ENCODE measurements at places on chromosomes 6 and 20. TPM values are rescaled to one million over a fixed set of nuclear protein-coding genes. Genes with fewer than 3 reads are reported as not detected.

Gene TRIM27
- total RNA-seq, result 38.4 TPM

Gene LY6G6F
- total RNA-seq, result not detected

Gene OR2H2
- not detected for total RNA-seq

Gene EYA2
- total RNA-seq, result 0.47 TPM

Gene NRM
- 4.4 TPM for total RNA-seq

Gene SLC24A3
- 2.7 TPM for total RNA-seq

Gene HCRTR2
- total RNA-seq, result not detected

Gene MOG
- not detected for total RNA-seq

Gene MCUR1
- total RNA-seq, result 10.6 TPM

Gene TCF15
- total RNA-seq, result 3.0 TPM

Gene NDRG3
- total RNA-seq, result 29.7 TPM

Gene AIF1
- 32.5 TPM for total RNA-seq

Gene KLHDC3
- 120 TPM for total RNA-seq

Gene HLA-G
- total RNA-seq, result not detected

Gene PERP
- total RNA-seq, result 88.3 TPM

Gene HCK
- 12.8 TPM for total RNA-seq

Gene SLC35D3
- 0.12 TPM for total RNA-seq

Gene COL12A1
- total RNA-seq, result 560 TPM

Gene TTK
- 0.27 TPM for total RNA-seq

Gene PRSS16
- total RNA-seq, result not detected

Gene RNF144B
- total RNA-seq, result 13.7 TPM

Gene TAF4
- 19.9 TPM for total RNA-seq

Gene CCN5
- 113 TPM for total RNA-seq

Gene MAP3K5
- 31.7 TPM for total RNA-seq

Gene ULBP3
- not detected for total RNA-seq

Gene OR10C1
- total RNA-seq, result not detected

Gene CD40
- 13.7 TPM for total RNA-seq

Gene HLA-DQB2
- total RNA-seq, result not detected

Gene SRPK1
- total RNA-seq, result 32.2 TPM

Gene BNIP5
- total RNA-seq, result not detected

Gene BFSP1
- 5.9 TPM for total RNA-seq

Gene DAAM2
- 373 TPM for total RNA-seq

Gene BPIFB1
- 128 TPM for total RNA-seq

Gene TOX2
- 47.8 TPM for total RNA-seq

Gene RTF2
- 83.7 TPM for total RNA-seq

Gene KCNK16
- not detected for total RNA-seq

Gene SIRPB1
- total RNA-seq, result 4.2 TPM

Gene PROKR2
- total RNA-seq, result not detected

Gene AHI1
- 35.6 TPM for total RNA-seq

Gene SEL1L2
- total RNA-seq, result not detected

Gene CRNKL1
- total RNA-seq, result 36.4 TPM

Gene NNAT
- total RNA-seq, result 8.8 TPM

Gene PBOV1
- total RNA-seq, result not detected

Gene ISM1
- total RNA-seq, result 8.1 TPM
